ENCODE measurements at places on chromosomes 6 and 20.

DNA sequence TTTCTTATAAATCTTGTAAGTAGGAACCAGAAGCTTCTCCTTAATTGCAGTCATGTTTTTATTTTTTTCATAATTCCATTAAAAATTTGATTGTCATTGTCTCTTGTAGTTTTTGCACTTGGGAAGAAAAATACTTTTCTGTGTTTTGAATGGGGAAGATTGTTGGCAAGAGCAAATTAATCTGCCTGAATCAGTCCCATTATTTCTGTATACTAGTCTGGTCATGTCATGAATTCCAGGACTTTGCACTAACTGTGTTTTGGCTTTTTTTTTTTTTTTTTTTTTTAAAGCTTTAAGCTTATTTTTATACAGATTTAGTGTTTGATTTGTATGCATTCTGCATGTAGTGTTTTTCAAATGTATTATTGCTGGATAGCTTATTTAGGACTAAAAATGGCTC is 47.6 kb downstream of the RALGAPB start:
- DNase-seq = no peak

DNA sequence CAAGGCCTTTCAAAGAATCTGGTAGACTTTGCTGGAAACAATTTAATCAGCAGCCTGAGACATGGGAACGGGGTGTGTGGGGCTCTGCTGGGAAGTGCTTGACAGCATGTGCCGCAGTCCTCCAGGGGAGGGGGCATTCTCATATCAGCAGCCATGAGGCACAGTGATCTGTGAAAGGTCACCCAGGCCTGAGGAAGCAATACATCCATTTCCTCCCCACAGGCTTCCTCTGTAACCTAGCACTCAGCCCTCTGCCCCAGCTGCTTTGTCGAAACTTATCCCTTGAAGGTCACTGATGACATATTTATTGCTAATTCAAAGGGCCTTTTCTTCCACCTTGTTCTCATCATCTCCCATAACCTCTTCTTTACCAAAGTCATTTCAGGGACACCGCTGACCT is 103.3 kb downstream of the TNFAIP3 start:
- no peak for DNase-seq

DNA sequence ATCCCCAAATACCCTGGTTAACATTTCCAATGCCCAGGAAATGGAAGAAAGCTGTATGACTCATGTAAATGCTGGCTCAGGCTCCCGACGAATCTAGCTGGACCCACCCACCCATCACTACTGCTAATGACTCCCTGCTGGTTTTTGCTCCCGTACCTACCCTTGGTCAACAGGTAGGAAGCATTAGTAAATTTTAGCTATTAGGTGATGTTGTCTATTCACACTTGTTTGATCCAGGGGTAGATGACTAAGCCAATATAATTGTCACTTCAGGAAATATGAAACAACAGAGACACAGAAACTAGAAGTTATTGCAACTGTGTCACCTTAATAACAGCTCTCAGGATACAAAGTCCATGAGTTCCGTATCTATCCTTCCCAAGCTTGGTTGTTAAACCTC is 94.4 kb upstream of the BEND6 start:
- no peak for DNase-seq

GRCh38 chr6:108285381-108285780 is 9.5 kb upstream of the AFG1L start:
- no peak for DNase-seq

DNA sequence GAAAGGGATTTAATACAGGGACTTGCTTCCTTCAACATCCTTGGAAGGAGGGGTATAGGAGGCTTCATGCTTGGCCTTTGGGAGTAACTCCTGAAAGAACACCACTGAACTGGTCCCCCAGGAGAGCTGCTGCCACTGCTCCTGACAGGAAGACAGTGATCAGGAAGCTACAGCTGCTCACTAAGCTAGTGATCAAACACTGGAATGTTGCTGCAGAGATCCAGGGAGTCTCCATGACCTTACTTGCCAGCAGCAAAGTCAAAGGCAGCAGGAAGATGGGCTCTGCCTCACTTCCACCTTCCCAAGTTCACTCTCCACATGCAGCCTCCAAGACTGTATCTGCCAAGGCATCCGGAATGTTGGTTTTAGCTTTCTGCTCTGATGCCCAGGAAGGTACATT is 31.8 kb downstream of the PIM1 start:
- DNase-seq = no peak

GRCh38 chr6:146357578-146358430 is 185.8 kb upstream of the RAB32 start:
- DNase-seq = no peak

DNA sequence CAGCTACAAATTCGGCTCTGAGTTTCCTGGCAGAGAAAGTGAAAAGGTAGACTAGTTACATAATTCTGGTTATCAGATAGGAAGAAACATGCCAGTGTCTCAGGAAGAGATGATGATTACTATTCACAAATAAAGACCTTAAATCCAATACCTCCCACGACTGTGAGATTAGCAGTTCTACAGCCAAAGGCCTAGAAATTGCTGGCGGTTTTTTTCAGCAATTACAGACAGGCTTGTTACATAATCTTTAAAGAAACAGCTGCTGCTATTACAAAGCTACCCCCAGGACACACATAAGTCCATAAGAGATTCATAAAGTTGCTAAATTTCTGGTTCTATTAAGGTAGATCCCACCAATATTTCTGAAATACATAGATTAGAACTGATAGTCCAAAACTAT is 40.2 kb downstream of the PIGU start:
- DNase-seq = no peak

DNA sequence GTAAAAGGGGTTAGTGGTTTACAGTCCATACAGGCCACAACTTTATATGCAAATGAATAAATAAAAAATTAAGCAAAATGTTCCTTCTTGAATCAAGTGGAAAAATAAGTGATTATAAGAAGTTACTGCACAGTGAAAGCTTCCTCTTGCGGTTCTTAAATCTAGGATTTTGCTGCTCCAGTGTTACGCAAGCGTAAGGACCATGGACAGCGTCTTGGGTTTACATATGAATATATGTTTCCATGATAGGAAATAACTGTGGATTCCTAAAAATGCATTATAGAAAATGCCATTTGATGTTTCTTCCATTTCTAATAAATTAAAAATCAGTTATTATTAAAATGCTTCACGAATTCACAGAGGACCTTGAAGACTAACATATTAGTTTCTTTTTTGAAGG is 176.6 kb upstream of the POU3F2 start:
- no peak for DNase-seq

GRCh38 chr6:10837622-10837994 is 731 bp downstream of the MAK start:
- DNase-seq = peak; percentile 55

GRCh38 chr6:150320442-150320841 is 48.4 kb upstream of the IYD start:
- no peak for DNase-seq

DNA sequence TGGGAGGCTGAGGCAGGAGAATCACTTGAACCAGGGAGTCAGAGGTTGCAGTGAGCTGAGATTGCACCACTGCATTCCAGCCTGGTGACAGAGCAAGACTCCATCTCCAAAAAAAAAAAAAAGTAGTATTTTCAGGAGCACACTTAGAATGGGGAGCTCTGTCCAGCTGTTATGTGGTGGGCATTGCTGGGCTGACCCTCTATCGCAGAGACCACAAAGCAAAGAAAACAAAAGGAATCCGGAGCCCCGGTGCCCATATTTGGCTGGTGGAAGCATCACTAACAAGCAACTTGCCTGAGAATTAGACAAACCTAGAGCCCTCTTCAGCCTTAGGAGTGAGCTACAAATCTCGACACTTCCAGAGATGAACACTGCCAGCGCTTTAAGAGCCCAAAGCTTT is 137.3 kb upstream of the GPR6 start:
- DNase-seq = no peak

- no peak for DNase-seq
Observed at GRCh38 chr6:157263881-157264397, 59.4 kb downstream of the TMEM242 start.

GRCh38 chr6:109242029-109242428 is 140.2 kb downstream of the CD164 start:
- no peak for DNase-seq

GRCh38 chr6:41586252-41587007 is 40.2 kb downstream of the FOXP4 start:
- DNase-seq = no peak

DNA sequence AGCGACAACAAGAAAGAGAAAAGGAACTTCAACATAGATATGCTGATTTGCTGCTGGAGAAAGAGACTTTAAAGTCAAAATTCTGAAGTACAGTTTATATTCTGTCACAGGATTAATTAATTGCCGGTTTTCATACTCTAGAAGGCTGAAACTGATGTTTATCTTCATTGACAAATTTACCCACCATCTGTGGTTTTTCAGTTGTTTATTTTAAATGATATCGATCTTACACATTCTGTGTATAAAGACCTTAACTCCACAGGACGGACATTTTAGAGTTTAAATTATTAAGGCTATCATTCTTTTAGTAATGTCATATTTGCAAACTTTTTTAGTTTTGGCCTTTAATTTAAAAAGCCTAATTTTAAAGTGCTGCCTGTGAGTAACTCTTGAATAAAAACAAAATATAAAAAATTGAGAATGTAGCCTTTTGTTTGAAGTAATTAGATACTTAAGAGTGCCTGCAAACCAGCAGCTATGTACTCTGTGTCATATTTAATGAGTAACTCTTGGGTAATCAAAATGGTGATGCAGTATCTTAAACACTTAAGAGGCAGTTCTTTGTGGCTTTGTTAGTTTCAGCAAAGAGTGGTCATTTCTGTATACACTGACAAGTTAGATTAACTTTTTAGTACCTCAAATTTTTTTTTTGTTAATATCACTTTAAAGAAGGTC is 59.3 kb downstream of the CDC5L start:
- no peak for DNase-seq

- no peak for DNase-seq
Observed at GRCh38 chr20:19022791-19023448, 189.5 kb upstream of the SLC24A3 start.

DNA sequence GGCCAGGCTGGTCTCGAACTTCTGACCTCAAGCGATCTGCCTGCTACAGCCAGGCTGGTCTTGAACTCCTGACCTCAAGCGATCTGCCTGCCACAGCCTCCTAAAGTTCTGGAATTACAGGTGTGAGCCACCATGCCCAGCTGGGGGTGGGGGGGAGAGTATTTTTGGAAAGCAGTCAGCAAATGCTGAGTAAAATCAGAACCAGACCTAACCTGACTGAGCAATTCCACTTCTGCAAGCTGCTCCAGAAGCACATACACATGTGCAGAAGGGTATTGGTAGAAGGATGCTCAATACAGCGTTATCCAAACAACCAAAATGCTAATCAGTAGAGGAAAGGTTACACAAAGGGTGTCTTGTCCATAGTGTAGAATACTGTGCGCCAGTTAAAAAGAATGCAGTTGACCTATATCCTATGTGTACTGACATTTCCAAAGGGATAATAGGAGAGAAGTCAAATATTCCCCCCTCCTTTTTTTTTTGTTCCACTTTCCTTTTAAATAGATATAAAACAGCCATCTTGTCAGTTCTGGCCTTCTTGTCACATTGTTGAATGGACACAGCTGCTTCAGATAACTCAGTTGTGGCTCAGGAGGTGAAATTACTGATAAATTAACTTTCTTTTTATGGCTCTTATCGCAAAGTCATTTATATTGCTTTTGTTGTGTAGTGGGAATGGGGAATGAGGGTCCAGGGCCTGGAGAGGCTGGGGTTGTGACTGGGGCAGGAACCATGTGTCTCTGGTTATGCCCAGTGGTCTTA is 74.6 kb downstream of the DTD1 start:
- DNase-seq = no peak

GRCh38 chr6:161029195-161029809 is 37.7 kb downstream of the MAP3K4 start:
- DNase-seq = no peak

DNA sequence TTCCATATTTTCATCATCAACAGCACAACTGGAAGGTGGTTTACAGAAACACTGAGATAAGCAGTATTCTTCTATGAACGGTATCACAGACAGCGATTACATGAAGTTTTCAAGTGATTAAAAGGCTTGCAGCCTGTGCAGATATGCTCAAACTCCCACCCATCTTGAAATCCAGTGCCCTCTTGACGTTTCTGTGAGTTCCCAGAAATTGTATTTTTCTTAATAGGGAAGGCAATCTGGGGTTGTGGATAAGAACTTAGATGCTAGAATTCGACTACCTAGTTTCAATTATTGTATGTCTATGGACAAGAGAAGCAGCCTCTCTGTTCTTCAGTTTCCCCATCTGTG is 290.3 kb downstream of the ZNF217 start:
- DNase-seq = no peak

- no peak for DNase-seq
Observed at GRCh38 chr6:47631797-47632196, 66.6 kb upstream of the ADGRF4 start.

- no peak for DNase-seq
Observed at GRCh38 chr6:31460361-31461025, 37.5 kb upstream of the MICB start.

- no peak for DNase-seq
Observed at GRCh38 chr6:104402572-104402971, 457.1 kb downstream of the HACE1 start.

- DNase-seq = no peak
Observed at GRCh38 chr6:152905551-152906299, 77.1 kb downstream of the FBXO5 start.

- no peak for DNase-seq
Observed at GRCh38 chr6:18406955-18407749, 20.0 kb downstream of the RNF144B start.

GRCh38 chr20:54148947-54149764 is 24.6 kb downstream of the CYP24A1 start:
- peak; percentile 92 for DNase-seq

DNA sequence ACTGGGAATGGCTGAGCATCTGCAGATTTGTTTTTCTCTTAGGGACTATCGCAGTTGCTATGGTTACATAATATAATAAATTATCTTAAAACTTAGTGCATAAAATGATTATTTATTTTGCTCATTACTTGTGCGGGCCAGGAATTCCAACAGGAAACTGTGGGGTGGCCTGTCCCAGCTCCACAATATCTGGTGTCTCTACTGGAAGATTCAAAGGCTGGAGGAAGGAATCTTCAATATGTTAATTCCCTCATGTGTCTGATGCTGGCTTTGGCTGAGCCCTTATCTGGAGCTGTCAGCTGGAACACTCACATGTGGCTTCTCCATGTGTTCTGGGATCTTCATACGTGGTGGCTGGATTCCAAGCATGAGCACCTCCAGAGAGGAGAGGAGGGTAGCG is 23.9 kb upstream of the B3GAT2 start:
- DNase-seq = no peak

DNA sequence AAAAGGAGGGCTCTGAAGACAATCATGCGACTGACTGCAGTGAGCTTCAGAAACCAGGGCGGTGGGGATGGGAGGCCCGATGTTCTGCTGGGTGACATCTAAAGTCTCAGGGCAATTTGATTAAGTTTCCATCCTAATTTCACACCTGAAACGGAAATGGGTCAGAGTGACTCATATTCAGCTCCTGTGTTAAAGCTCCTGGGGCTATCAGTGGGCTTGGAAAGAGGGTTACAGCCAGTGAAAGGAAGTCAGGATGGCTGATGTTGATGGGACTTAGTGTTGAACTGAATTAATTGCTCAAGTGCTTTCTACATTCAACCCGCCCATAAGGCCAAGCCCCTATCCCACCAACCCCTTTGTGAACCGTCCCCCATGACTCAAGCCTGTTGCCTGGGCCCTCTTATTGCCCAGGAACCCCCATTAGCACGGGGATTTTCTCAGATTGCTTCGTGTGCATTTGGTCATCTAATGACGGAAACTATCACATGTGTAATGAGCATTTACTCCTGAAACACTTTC is 47.1 kb upstream of the TBC1D7 start:
- no peak for DNase-seq

GRCh38 chr6:138818496-138819194 is 22.8 kb downstream of the ECT2L start:
- no peak for DNase-seq

Measured in NCI-H1105 treated with DMSO at 0.1 percent for 48 hours (cell line).